Activated naive CD4-positive, alpha-beta T cell treated with anti-CD3 and anti-CD28 coated beads, Interleukin-2, amount 10 ng/mL, durations not matched to agents 7 days and 5 days (primary cell): ENCODE measurements at places on chromosomes 3 and 15.

GRCh38 chr15:90924375-90924774 is 8.0 kb downstream of the HDDC3 start:
- no peak overlapping the region for H3K4me3 ChIP-seq
- H3K27ac ChIP-seq: peak overlapping the region; percentile 28
- no peak for DNase-seq

DNA sequence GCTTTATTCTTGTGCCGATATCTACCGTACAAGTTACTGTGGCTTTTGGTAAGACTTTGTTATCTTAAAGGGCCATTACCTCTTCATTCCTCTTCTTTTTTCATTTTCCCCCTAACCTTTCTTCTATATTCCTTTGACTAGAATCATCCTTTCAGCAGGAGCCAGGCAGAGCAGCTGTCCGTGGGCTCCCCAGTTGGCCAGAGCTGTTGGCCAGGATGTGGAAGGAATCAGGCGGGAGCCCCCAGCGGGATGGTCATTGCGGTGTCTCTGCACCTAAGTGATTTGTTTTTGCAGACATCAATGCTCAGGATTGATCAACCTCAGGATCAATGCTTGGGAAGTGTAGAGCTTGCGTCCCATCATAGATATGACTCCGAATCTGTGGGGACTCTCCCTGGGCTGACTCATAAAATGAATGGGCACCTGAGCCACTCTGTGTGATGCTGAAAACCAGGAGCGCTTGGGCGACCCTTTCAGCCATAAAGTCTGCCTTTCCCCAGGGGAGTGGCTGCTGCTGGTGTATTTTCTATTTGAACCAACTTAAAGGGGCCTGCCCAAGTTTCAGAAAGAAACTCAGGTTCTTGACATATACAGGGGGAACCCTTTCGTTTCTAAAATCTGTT is 21.7 kb downstream of the APBA2 start:
- H3K36me3 ChIP-seq: peaks cover 1% of the 10 kb centered on the region
- no peak overlapping the region for H3K4me3 ChIP-seq
- H3K27me3 ChIP-seq: peaks cover 7% of the 10 kb centered on the region
- no peak for DNase-seq
- H3K4me1 ChIP-seq: peaks cover 23% of the 10 kb centered on the region

DNA sequence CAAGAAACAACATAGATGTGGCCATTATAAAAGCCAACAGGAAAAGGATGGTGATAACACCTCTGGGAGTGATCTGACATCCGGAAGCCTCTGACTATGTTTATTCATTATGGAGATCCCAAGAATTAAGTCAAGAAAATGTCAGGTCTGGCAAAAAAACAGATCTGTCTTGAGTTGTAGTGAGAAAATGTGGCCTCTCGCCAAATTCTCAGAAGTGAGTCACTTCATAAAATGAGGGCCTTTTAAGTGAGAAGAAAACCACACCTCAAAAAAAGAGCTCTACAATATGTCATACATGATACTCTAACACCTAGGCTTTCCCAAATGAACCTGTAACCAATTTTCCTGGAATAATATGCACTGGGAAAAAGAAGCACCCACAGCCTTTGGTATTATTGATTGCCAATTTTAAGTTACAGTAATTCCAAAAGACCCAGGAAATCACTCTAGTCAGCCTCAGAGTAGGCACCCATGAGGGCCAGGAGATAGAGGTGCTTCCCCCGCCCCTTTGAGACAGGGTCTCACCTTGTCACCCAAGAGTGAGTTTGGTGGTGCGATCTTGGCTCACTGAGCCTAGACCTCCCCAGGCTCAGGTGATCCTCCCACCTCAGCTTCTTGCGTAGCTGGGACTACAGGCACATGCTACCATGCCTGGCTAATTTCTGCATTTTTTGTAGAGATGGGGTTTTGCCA is 38.0 kb downstream of the CCR3 start:
- peaks cover 90% of the 10 kb centered on the region for H3K4me1 ChIP-seq
- DNase-seq: peak; percentile 64
- peaks cover 1% of the 10 kb centered on the region for H3K27me3 ChIP-seq
- peak overlapping the region; percentile 93 for H3K27ac ChIP-seq
- H3K36me3 ChIP-seq: peaks cover 32% of the 10 kb centered on the region

GRCh38 chr15:58492661-58493397 is 61.0 kb downstream of the LIPC start:
- no peak overlapping the region for H3K4me3 ChIP-seq
- peaks cover 7% of the 10 kb centered on the region for H3K27me3 ChIP-seq
- no peak for DNase-seq
- H3K27ac ChIP-seq: no peak overlapping the region

DNA sequence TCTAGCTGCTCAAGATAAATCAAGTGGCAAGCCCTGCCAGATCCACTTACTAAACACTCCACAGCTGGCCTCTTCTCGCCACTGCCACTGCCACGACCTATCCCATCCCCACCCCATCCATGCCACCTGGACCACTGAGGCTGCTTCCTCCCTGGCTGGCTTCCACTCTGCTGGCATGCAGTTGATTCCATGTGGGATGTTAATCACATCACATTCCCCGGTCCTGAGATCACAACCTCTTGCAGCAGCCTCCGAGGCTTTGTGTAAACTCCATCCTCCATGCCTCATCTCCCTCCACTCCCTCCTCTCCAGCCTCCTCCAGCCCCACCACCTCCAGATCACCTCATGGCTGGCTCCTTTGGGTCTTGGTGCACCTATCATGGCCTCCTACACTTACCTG is 7.7 kb downstream of the NCKIPSD start:
- peaks cover 30% of the 10 kb centered on the region for H3K4me1 ChIP-seq
- H3K27me3 ChIP-seq: no peaks in the 10 kb centered on the region
- no peak for DNase-seq

- no peak overlapping the region for H3K4me3 ChIP-seq
- H3K36me3 ChIP-seq: no peaks in the 10 kb centered on the region
- DNase-seq: no peak
- H3K27me3 ChIP-seq: no peaks in the 10 kb centered on the region
- no peaks in the 10 kb centered on the region for H3K4me1 ChIP-seq
- H3K27ac ChIP-seq: no peak overlapping the region
Measured at GRCh38 chr3:7423995-7424394, 563.1 kb downstream of the GRM7 start.

DNA sequence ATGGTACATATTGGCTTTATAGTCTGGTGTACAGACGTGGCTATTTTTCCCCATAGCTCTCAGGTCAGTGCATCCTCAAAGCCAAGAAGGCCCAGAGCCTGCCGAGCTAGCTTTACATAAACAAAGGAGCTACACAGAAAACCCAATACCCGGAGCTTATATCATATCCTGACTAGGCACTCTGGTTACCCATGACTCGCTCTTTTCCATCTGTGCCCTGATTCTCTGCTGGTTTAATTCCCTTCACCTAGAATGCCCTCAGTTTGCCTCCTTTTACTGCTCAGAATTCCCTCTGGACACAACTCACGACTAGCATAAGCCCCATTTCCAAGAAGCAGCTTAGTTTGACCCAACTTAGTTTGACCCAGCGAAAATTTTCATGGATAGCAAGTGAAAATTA is 110.8 kb downstream of the TIGIT start:
- no peak overlapping the region for H3K27ac ChIP-seq
- DNase-seq: no peak
- no peaks in the 10 kb centered on the region for H3K36me3 ChIP-seq
- no peak overlapping the region for H3K4me3 ChIP-seq

- no peaks in the 10 kb centered on the region for H3K27me3 ChIP-seq
- H3K27ac ChIP-seq: no peak overlapping the region
- H3K36me3 ChIP-seq: no peaks in the 10 kb centered on the region
- H3K4me1 ChIP-seq: no peaks in the 10 kb centered on the region
Measured at GRCh38 chr3:117722856-117723255, 1013.3 kb downstream of the TUSC7 start.

GRCh38 chr15:39396979-39397615 is 183.8 kb upstream of the THBS1 start:
- H3K4me1 ChIP-seq: no peaks in the 10 kb centered on the region
- peaks cover 7% of the 10 kb centered on the region for H3K27me3 ChIP-seq
- no peak for DNase-seq
- H3K27ac ChIP-seq: no peak overlapping the region
- no peak overlapping the region for H3K4me3 ChIP-seq
- no peaks in the 10 kb centered on the region for H3K36me3 ChIP-seq

GRCh38 chr3:11539218-11539617 is 104.5 kb downstream of the VGLL4 start:
- H3K27me3 ChIP-seq: no peaks in the 10 kb centered on the region
- H3K4me3 ChIP-seq: no peak overlapping the region
- H3K4me1 ChIP-seq: no peaks in the 10 kb centered on the region

- H3K36me3 ChIP-seq: peaks cover 2% of the 10 kb centered on the region
- no peak for DNase-seq
- no peak overlapping the region for H3K4me3 ChIP-seq
- H3K4me1 ChIP-seq: peaks cover 40% of the 10 kb centered on the region
Measured at GRCh38 chr15:52291204-52291603, 4.4 kb downstream of the MYO5C start.

- peaks cover 11% of the 10 kb centered on the region for H3K27me3 ChIP-seq
- no peaks in the 10 kb centered on the region for H3K4me1 ChIP-seq
- no peak for DNase-seq
Measured at GRCh38 chr3:41974223-41974622, 12.3 kb upstream of the ULK4 start.

GRCh38 chr3:159840703-159841299 is 147.8 kb upstream of the IL12A start:
- no peak for DNase-seq
- no peak overlapping the region for H3K4me3 ChIP-seq
- H3K4me1 ChIP-seq: peaks cover 2% of the 10 kb centered on the region
- H3K27ac ChIP-seq: no peak overlapping the region
- peaks cover 36% of the 10 kb centered on the region for H3K27me3 ChIP-seq
- H3K36me3 ChIP-seq: no peaks in the 10 kb centered on the region

- H3K36me3 ChIP-seq: no peaks in the 10 kb centered on the region
- no peak overlapping the region for H3K4me3 ChIP-seq
- no peak overlapping the region for H3K27ac ChIP-seq
- DNase-seq: no peak
Measured at GRCh38 chr3:62723914-62724217, 151.3 kb downstream of the CADPS start.

DNA sequence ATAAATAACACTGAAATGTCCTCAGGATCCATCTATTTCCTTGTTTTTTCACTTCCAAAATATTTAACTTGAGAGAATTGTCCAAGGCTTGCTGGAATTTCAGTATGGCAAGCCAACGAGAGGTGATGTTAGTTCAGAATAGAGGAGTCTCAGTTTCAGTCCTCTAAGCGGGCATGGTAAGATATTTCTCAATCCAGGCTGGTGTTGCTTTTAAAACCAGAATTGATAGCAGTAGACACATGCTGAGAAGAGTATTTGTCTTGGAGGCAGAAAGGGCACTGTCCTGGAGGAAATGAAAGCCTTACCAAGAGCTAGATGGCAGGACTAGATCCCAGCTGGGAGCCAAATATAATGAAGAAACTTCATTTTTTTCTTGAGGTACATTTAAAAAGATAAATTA is 23.1 kb downstream of the PHLDB2 start:
- no peaks in the 10 kb centered on the region for H3K4me1 ChIP-seq
- H3K27me3 ChIP-seq: peaks cover 19% of the 10 kb centered on the region
- H3K27ac ChIP-seq: no peak overlapping the region
- no peaks in the 10 kb centered on the region for H3K36me3 ChIP-seq
- no peak overlapping the region for H3K4me3 ChIP-seq

GRCh38 chr3:171095063-171095462 is 68.5 kb upstream of the SLC2A2 start:
- peaks cover 2% of the 10 kb centered on the region for H3K4me1 ChIP-seq
- H3K36me3 ChIP-seq: peaks cover 53% of the 10 kb centered on the region
- no peak overlapping the region for H3K4me3 ChIP-seq
- H3K27ac ChIP-seq: no peak overlapping the region

GRCh38 chr3:4233488-4233887 is 69.7 kb upstream of the SETMAR start:
- H3K4me3 ChIP-seq: no peak overlapping the region
- no peaks in the 10 kb centered on the region for H3K27me3 ChIP-seq
- no peaks in the 10 kb centered on the region for H3K36me3 ChIP-seq
- no peaks in the 10 kb centered on the region for H3K4me1 ChIP-seq

GRCh38 chr15:70480196-70480856 is 283.0 kb downstream of the UACA start:
- no peaks in the 10 kb centered on the region for H3K36me3 ChIP-seq
- peaks cover 88% of the 10 kb centered on the region for H3K27me3 ChIP-seq
- DNase-seq: peak; percentile 80
- H3K4me1 ChIP-seq: peaks cover 44% of the 10 kb centered on the region
- H3K27ac ChIP-seq: no peak overlapping the region
- H3K4me3 ChIP-seq: no peak overlapping the region
